Temporal lobe (tissue), 4 donors: ENCODE measurements at places on chromosomes 2 and 18. TPM values are rescaled to one million over a fixed set of nuclear protein-coding genes. Genes with fewer than 3 reads are reported as not detected.

The CYS1 gene
- total RNA-seq = 0.49 TPM

The C1QL2 gene
- total RNA-seq = 4.4 TPM

The SPEG gene
- total RNA-seq = 12.3 TPM

The TEX44 gene
- total RNA-seq = not detected

The SKOR2 gene
- not detected for total RNA-seq

The CTLA4 gene
- not detected for total RNA-seq

The RESP18 gene
- 1.2 TPM for total RNA-seq

The RTP5 gene
- 5.2 TPM for total RNA-seq

The KCNJ13 gene
- total RNA-seq = 1.2 TPM

The NT5C1B gene
- total RNA-seq = not detected

The CD226 gene
- 0.74 TPM for total RNA-seq

The DNAJC5G gene
- total RNA-seq = not detected

The FSIP2 gene
- 3.2 TPM for total RNA-seq

The ZNF521 gene
- 12.5 TPM for total RNA-seq

The CLEC4F gene
- total RNA-seq = not detected

The C2orf80 gene
- 26.6 TPM for total RNA-seq

The DSG4 gene
- not detected for total RNA-seq

The MPP4 gene
- 0.25 TPM for total RNA-seq

The RAPH1 gene
- total RNA-seq = 51.6 TPM

The ECEL1 gene
- 1.5 TPM for total RNA-seq

The TRPM8 gene
- total RNA-seq = under 0.01 TPM

The SNORC gene
- total RNA-seq = 0.74 TPM

The EPAS1 gene
- total RNA-seq = 13.5 TPM

The B3GNT7 gene
- 0.98 TPM for total RNA-seq

The IGFBP2 gene
- total RNA-seq = 124 TPM

The STARD6 gene
- not detected for total RNA-seq

The DSG1 gene
- 0.49 TPM for total RNA-seq

The ARHGAP15 gene
- 19.9 TPM for total RNA-seq

The ERFE gene
- total RNA-seq = 0.74 TPM

The CD8A gene
- 2.0 TPM for total RNA-seq

The NEURL3 gene
- not detected for total RNA-seq

The FRZB gene
- 14.3 TPM for total RNA-seq

The TXNDC2 gene
- total RNA-seq = under 0.01 TPM

The C2orf78 gene
- not detected for total RNA-seq

The ABHD1 gene
- total RNA-seq = not detected

The SERPINB11 gene
- total RNA-seq = not detected

The RGPD4 gene
- 0.25 TPM for total RNA-seq

The TLX2 gene
- not detected for total RNA-seq

The IL36A gene
- total RNA-seq = not detected

The ZNF396 gene
- total RNA-seq = 3.2 TPM

The TCF7L1 gene
- 0.98 TPM for total RNA-seq

The FSHR gene
- not detected for total RNA-seq

The GALNT5 gene
- under 0.01 TPM for total RNA-seq

The UGT1A10 gene
- total RNA-seq = not detected

The DSC2 gene
- total RNA-seq = 5.4 TPM

The GULP1 gene
- total RNA-seq = 64.2 TPM

The KCNK3 gene
- total RNA-seq = 4.2 TPM
